ENCODE measurements at places on chromosomes 11 and 22.

DNA sequence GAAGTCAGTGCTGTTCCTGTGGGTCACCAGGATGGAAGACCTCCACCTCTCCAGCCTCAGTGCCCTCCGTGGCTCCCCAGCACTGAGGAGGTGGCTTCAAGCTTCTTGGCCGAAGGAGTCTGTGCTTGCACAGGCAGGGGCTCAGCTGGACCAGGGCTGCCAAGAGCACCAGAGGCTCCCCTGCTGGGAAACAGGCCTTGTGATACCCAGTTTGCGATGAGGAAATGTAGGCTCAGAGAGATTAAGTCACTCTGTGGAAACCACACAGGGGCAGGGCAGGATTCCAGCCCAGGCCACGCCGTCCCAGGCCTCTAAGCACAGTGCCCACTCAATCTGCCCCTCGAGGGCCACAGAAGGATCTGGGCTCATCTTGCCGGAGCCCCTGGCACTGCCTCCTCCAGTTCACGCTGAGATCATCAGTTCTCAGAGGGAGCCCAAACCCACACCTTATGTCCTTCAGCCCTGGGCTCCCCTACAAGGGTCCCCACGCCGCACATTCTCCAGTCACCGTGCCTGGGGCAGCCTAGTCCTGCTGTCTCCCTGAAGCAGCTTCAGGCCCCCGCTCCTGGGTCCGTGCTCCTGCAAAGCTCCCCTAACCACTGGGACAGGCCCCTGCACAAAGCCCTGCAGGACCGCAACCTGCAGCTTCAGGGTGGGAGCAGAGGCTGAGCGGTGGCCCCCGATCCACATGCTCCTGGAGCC, 21.6 kb downstream of the ANO1 start:
- DNase-seq, result no peak

DNA sequence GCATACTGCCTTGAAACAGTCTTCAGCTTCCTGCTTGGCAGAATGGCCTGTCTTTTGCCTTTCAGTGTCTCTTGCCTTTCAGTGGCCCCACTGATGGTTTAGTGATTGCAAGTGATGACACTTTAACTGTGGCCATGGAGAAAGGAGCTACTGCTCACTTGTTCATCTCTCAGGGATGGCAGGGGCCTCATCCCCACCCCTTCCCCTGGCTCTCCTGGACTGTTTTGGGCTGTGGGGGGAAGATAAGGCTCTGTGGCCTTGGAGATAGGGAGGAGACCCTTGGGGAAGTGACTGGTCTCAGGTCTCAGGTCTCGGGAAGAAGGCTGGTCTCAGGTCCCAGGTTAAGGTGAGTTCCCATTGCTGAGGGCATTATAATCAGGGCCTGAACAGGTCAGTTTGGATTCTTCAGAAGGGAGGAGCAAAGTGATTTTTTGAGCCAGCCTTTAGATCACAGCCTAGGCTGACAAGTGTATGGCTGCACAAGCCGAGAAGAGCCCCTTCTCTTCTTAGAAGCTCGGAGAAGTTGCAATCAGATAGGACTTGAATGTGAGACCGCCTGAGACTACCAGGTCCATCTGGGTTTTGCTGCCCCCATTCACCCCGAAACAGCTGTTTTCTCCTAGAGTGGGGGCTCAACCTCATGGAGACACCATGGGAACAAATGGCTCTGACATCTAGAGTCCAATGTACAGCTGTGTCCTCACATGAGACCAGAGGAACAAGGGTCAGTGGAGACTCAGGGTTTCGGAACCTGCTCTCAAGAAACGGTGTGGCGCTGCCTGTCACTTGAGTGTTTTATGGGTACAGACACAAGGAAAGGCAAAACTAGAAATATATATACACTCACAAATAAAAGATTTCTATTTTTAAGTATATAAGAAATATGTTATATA, 15.9 kb upstream of the P2RY2 start:
- DNase-seq, result no peak

DNA sequence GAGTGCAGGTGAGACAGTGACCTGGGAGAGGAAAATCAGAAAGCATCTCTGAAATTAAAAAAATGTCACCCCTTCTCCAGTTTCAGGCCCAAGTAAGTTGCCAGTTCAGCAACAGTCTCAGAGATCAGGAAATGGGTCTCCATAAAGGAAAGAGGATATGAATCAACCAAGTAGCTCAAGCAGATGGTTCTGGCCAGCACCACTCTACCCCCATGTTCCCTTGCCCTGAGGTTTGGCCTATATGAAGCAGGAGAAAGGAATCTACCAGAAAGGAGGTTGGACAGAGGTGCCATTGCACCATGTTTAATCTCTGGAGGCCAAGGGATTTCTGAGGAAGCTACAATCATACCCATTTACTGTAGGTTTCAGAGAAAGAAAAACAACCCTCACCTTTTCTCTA, 7.7 kb downstream of the FZD4 start:
- DNase-seq, result no peak

GRCh38 chr11:4059424-4059823, 35.2 kb upstream of the RRM1 start:
- DNase-seq, result no peak

- DNase-seq, result no peak
Observed at GRCh38 chr11:17865765-17866428, 131.3 kb downstream of the KCNC1 start.

DNA sequence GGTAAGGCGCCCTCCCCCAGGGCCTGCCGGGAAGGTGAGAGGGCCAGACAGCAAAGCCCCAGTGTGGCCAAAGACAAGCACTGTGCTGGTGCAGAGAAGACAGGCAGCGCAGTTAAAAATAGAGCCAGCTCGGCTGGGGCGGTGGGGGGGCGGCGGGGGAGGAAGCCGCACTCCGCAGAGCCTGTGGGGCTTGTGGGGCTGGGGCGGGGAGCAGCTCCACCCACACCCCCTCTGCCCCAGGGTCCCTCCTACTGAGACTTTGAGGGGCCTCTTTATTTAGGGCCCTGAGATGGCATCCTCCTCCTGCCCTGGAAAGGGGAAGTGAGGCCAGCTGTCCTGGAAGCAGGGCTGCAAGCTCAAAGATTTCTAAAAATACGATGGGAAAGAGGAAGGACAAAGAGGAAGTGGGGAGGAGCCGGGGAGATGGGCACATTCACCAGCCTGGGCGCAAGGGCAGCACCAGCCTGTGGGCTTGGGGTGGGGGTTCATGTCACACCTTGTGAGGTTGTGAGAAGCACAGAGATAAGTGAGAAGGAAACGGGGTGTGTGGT, 2.6 kb downstream of the CYTH4 start:
- no peak for DNase-seq
